ENCODE measurements at places on chromosomes 4 and X.

- no peak for DNase-seq
These were observed 93.8 kb downstream of the TBL1X start for GRCh38 chrX:9558615-9559014.

GRCh38 chr4:163548481-163549243 lies 54.2 kb downstream of the TMA16 start:
- no peak for DNase-seq

GRCh38 chr4:84366161-84366560 lies 132.9 kb downstream of the NKX6-1 start:
- DNase-seq: no peak

DNA sequence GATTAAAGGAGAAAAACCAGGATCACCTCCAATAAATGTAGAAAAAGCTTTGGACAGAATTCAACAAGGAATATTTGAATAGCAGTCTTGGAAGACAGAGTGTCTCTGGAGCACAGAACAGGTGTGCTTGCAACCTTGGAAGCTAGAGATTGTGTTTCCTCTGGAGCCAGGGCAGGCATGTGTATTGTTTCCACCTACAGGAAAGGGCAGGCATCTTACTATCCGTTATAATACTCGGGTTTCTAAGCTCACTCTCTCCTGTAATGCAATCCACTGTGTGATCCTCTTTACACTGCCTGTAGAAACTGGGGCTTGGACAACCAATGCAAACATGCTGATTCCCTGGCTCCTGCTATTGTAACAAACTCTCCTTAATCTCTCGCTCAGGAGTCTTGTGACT lies 14.4 kb downstream of the CCDC110 start:
- no peak for DNase-seq

GRCh38 chr4:52012651-52013050 lies 7.5 kb downstream of the LRRC66 start:
- no peak for DNase-seq

DNA sequence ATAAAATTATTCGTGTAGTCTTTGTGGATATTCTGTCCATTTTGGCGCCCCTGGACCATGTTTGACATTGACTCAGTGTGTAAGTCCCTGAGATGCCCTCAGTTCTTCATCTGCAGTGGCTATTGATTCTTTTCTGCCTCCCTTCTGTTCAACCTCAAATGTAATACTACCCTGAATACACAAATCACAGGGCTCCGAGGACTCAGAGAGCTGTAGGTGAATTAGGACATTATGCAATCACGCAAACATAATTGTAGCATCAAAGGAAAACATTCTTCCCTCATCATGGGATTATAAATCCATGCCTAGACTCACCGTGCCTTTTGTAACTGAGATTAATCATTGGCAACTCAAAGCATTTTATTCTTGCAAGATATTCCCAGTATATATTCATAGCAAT lies 161.4 kb upstream of the PACRGL start:
- no peak for DNase-seq

GRCh38 chrX:118484216-118484903 lies 11.3 kb upstream of the DOCK11 start:
- no peak for DNase-seq

GRCh38 chr4:134057356-134057755 lies 144.2 kb downstream of the PABPC4L start:
- DNase-seq: no peak

GRCh38 chrX:39725928-39726619 lies 371.7 kb downstream of the BCOR start:
- no peak for DNase-seq

GRCh38 chr4:40243386-40243948 lies 46.6 kb downstream of the RHOH start:
- no peak for DNase-seq

DNA sequence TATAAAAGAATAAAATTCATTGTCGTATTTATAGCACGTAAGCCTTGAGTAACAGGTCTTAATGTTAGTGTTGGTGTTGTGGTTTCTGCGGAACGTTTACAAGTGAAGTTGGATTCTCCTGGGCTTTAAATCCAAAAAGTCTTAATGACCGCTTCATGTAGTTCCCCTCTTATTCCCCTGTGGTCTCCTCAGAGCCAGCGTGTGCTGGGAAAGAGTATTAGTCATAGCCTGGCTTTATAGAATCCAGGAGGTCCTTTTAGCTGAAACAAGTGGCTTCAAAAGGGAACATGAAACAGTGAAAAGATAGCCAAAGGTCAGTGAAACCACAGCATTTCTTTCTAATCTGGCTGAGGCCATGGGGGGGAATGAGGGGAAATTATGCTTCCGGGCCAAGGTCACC lies 79.1 kb downstream of the CLCN4 start:
- no peak for DNase-seq

DNA sequence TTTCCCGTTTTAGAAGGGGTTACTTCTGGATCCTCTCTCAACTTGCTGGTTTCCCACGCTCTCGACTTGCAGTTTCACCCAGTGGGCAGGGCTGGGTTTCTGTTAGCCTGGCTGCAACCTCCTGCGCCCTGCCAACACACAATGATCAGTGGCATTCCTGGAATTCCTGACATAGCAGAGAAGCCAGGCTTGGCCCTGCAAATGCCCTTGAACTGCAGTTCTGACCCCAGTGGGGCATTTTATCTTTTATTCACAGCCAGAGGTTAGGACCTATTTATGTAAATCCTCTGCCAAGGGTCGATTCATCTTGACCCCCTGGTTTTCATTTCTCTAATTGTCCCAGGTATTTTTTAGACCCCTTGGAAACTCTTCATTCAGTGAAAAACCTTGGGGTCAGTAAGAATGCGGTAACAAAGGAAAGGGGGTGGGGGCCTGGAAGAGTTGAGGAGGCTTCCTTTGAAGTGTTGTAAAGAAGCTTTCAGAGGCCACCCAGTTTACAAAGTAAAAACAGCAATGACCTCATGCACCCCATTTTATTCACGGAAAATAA lies 217.6 kb downstream of the ZNF674 start:
- DNase-seq: no peak

DNA sequence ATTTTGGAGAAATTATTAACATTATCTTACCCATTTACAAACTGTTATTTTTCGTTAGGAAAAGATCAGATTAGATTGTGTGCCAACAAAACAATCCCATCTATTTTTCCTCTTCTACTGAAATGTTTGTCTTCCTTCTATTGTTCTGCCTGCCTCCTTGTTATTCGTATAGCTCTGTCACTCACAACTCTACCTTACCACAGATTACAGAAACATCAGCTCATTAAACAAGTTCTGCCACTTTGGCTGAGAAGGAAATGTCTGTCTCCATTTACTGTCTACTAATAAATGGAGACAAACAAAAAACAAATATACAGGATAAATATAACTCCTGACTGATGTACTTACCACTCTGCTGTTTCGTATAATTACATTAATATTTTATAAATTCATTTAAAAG lies 211.4 kb downstream of the ENOX2 start:
- DNase-seq: no peak

DNA sequence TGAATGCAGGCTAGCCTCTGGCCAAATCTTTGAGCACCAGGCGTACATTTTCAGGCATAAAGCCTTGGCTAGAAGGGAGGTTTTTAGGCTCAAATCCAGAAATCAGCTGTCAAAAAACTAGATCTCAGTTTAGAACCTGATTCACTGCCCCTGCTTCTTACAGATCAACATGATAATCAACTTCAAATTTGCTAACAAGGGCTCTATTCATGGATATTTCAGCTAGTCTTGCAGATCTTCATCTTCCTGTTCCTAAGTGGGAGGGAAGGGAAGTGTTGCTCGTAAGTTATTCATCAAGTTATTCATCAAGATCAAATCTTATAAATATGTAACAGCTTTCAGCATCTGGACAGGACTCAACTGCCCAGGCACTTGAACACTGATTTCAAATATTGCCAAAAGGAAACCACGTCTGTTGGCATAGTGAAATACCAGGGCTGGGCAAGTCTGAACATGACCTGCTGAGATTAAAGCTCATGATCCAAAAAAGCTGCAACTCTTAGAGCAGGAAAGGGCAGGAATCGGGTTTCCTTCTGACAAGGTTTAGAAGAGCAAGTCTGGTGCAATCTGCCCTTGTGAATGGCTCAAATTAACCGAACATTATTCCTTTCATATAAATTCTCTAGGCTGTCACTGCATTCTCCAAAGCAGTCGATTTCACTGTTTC lies 200.3 kb downstream of the PDGFC start:
- DNase-seq: peak; percentile 51

DNA sequence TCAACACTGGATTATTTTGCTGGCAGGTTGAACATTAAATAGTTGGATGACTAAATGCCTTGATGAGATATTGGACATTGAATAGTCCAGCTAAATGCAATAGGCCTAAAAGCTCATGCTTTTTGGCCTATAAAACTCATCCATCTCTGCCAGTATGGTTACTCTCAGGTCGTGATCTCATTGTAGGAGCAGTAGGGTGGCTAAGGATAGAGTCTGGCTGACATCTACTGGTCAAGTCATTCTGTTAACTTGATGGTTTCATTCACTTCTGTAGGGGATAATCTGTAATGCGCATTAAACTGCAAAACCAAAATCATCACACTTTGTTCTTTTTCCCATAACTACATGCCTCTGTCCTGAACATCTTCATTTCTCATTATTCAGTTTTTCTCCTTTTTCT lies 227.0 kb downstream of the DKK2 start:
- no peak for DNase-seq

- DNase-seq: no peak
These were observed 129.7 kb upstream of the EDNRA start for GRCh38 chr4:147351083-147351787.

GRCh38 chrX:18949291-18949943 lies 34.5 kb downstream of the PHKA2 start:
- no peak for DNase-seq

DNA sequence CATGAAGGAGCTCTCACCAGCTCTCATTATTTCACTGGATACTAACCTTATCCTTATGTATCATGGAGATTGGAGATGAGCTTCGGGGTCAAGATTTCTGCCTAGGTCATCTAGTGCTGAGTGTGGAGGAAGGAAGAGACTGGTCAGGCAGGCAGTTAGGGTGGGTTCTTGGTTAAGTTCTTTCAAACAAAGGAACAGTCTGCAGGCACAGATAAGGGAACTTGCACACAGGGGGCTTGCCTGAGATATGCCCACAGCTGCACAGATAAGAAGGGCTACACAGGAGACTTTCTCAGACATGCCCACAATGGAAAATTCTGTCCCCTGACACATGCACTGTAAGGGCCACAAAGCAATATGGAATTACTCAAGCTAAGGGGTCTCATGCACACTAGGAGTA lies 904.1 kb downstream of the NLGN4X start:
- no peak for DNase-seq

DNA sequence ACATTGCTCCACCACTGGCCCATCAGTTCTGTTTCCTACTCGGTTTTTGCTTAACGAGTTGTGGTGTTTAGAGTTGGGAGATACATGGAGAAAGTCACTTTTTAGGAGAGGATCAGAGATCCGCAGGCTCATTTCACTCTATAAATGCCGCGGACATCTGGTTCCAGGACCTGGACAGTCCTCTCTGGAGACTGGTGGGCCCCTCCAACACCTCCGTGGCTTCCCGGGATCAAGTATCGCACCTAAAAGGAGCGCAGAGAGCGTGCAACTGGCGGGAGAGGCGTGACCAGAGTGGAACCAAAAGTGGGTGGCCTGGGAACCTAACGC lies 9.9 kb upstream of the CLTRN start:
- no peak for DNase-seq

DNA sequence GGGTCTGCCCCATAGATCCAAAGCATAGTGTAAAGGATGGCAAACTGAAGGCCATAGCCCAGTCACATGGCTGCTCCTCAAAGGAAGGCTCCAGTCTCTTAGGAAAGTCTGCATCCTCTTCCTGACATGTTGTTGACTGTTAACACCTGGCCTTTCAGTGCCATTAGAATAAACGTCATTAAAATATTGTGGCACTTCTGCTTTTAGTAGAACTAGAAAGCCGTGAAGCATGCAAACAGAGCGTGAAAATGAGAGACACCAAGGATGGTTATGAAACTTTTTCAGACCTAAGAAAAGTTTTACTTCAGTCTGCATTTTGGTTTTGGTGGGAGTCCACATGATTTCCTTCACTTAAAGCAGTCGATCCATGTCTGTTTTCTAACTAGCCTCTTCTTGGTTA lies 41.1 kb upstream of the AFF2 start:
- no peak for DNase-seq

GRCh38 chr4:92733231-92733630 lies 429.5 kb downstream of the GRID2 start:
- DNase-seq: no peak
